ENCODE measurements at places on chromosomes 12 and 14.
A peak's percentile ranks its signal among the peaks of the same experiment; 100 is the strongest.

DNA sequence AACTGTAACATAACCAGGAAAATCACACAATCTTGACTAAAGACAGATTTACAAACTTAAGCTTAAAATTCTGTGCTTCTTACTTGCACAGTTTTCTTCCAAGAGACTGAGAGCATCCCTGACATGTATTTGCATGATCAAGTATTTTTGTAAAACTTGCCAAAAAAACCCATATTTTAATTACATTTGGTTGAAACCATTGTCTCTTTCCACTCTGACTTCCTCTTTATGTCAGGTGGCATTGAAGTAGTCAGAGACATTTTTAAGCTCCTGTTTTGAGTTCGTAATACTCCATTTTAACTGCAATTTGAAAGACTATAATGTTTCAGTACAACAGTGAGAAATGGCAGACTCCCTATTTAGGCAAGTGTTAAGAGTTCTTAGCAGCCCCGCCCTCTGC, 103.6 kb downstream of the ATXN7L3B start:
- DNase-seq, result no peak

DNA sequence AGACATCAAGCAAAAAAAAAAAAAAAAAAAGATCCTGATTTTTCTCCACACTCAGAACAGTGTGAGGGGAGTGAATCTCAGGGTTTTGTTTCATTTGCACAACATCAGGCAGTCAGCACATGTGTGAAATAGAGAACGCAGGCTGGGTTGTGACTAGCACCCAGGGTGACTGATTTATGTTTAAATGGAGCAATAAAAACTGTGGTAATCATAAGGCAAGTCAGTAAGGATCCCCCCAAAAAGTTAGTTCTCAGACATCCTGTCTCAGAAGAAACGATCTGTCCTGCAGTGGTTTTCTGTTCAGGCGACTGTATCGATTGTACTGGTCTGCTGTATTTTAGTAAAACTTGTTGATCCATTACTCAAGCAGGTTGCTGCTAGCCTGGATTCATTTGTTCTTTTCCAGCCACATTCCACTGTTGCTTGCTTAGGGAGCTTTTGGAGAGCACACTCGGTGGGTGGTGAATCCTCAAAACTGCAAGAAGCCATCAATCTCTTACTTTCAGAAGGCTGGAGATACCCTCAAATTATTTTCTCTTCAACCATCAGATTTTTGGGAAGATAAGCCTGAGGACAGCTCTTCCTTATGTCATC, 107.1 kb downstream of the DACT1 start:
- no peak for DNase-seq

- no peak for DNase-seq
These were observed 107.8 kb downstream of the BMP4 start for GRCh38 chr14:53848854-53849253.

- no peak for DNase-seq
These were observed 90.2 kb downstream of the CALM1 start for GRCh38 chr14:90487031-90487430.

GRCh38 chr14:78605025-78605762, 435.0 kb downstream of the NRXN3 start:
- no peak for DNase-seq

- no peak for DNase-seq
These were observed 24.6 kb upstream of the ITPR2 start for GRCh38 chr12:26857465-26858176.

GRCh38 chr12:48004053-48004941, at the start of gene COL2A1:
Gene COL2A1, minus strand, starts transcription at chr12:48004476. Its CDS starts 155 bp downstream, at chr12:48004321.
- peak; percentile 23 for DNase-seq

DNA sequence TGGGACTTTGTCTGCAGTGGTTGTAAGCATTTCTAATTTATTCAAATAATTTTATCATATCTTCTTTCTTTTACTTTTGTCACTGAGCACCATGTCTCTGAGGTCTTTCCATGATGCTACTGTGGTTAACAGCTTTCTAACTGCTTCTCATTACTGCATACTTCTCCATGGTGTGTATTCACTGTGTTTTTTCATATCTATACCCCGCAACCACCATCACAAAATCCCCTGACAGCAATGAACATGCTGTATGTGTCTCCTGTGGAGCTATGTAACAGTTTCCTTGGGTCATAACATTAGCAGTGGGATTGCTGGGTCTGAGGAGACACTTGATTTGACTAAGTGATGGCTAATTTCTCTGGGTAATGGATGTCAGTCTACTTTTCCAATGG, 29.2 kb upstream of the CHST11 start:
- DNase-seq, result no peak

- peak; percentile 30 for DNase-seq
These were observed 38.8 kb downstream of the CBX5 start for GRCh38 chr12:54240971-54241588.

- DNase-seq, result peak; percentile 15
These were observed 216.5 kb downstream of the SLC38A4 start for GRCh38 chr12:46609273-46609623.

DNA sequence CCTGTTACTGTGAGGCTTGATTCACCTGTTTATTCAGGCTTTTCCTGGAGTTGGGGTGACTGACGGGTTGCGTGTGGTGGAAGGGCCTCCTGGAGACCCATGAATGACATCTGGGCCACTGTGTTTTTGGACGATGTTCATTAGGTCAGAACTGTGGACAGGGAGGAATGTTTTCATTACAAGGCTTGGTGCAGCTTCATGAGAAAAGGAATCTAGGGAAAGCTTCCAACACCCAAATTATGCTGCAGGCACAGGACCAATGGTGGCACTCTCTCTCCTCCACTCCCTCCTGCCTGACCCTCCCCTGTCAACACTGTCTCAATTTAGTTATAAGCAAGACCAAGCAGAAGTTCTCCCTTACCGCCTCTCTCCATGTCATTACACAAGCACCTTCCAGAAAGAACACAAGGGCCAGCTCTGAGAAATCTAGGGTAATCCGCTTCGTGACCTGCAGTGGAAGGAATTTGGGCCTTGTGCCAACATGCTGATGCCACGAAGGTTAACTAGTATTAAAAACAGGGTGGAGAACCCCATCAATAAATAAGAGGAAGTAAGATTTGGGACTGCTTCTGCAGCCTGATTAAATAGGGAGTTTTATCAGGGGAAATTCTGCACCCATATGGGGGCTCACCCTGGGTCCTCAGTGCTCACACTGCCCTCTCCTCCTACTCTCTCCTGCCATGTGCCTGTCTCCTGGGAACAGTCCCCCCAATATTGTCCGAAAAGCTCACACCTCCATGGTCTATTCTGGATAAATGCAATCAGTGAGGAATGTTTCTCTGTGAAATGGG, 200.3 kb downstream of the KTN1 start:
- no peak for DNase-seq

GRCh38 chr14:64324461-64324860, 30.3 kb upstream of the ESR2 start:
- DNase-seq, result no peak

DNA sequence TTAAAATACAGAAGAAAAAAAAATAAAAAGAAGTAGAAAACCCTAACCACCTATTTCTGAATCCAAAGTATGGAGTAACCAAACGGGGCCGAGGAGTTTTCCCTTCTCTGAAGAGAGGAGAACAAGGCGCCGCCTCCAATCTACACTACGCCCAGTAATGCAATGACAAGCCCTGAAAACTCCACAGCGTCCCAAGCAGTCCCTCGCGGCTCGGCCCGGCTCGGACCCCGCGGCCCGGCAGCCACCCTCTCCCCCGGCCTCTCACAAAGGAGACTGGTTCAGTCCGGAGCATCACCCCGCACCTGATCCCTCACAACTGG, 371 bp downstream of the CHD8 start:
- no peak for DNase-seq
